ENCODE measurements at places on chromosomes 12 and 14.

DNA sequence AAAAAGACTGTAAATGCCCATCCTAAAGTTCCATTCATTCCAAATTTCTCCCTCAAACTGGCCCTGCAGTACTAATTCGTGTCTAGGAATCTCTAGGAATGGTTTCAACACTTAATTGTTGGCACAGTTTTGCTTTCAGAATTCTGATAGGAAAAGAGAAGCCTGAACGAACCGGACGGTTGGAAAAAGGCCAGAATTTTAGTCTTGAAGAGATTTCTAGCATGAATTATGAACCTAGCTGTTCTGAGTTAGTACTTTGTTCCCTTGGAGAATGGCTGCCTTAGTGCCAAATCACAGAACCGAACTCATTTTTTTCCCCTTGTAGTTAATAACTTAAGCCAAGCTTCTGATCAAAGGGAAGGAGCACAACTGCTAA, 262.6 kb downstream of the ADAMTS20 start:
- no peak for DNase-seq

DNA sequence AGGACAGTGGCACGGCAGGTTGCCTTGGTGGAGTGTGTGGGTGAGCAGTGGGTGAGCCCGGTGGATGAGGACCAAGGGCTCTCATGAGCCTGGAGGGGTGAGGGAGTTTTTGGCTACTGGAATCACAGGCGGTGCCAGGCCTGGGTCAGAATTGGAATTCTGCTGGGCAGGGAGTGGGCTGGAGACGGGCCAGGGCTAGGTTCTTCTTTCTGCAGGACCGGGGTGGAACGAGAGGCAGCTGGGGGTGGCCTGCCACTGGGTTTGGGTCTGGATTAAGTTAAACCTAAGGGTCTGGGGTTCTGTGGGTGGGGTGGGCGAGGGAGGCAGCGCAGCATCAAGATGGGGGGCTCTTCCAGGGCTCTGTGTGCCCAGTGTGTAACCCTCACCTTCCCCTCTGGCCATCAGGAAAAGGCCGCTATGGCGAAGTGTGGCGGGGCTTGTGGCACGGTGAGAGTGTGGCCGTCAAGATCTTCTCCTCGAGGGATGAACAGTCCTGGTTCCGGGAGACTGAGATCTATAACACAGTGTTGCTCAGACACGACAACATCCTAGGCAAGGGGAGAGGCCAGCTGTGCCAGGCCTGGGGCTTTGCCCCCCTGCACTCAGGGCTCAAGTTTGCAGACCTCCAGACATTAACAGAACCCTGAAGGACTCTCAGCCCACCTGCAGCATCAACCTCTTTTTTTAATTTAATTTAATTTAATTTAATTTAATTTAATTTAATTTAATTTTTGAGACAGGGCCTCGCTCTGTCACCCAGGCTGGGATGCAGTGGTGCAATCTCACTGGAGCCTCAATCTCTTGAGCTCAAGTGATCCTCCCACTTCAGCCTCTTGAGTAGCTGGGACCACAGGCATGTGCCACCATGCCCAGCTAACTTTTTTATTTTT, 7.0 kb downstream of the ACVRL1 start:
- DNase-seq, result no peak

DNA sequence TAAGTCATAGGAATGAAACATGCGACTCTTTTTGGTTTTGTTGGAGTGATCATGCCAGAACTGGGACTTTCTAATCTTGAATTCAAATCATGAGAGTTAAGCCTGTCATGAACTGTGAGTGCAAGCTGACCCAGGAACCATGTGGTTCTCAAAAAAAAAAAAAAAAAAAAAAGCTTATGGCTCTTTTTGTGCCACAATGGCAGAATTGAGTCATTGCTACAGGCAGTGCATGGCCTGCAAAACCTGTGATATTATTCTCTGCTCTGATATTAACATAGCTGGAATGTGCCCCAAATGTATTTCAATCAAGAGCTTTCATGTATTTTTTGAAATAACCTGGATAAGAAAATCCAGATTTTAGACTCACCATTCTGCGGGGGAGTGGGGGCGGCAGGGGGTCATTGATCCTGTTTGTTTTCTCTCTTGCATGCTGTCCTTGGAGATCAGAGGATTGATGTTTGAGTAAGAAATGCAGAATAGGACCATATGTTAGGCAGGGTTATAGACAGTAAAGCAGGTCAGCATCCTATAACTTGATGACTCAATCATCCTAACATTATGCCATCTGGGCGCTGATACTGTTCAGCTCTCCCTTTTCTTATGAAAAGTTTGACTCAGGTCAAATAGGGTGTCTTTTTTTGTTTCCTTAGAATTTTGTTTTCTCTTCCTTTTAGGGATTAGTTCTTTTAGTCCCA, 797.4 kb downstream of the DIO2 start:
- DNase-seq, result no peak

DNA sequence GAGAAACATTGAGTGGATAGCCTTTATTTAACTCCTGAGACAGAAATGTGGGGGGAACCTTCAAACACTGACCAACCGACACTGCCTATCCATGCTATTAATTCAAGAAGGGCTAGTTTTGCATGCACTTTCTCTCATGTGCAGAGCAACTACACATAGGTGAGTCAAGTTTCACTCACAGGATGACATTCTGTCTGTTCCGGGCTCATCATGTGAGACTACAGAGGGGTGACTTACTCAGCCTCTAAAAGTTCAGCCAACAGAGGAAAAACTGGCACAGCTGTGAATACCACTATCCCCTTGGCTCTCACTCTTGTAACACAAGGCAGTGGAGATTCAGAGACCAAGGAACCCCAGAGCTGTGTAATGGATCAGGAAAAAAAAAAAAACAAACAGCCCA, 13.3 kb downstream of the BEST3 start:
- no peak for DNase-seq

DNA sequence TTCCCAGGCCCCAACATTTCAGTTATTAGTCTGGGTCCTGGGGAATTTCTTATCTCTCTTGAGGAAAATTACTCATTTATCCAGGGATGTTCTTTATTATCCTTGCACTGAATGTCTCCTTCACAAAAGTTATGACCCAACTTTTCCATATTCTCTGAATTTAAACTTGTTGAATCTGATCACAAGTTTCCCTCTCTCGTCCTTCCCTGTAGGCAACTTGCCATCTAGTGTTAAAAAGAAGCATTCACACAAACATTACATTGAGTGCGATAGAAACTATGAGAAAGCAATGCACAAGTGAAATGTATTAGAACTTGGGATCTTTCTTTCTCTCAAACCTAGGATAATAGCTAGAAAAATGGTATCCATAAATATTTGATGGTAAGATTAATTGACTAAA, 608.4 kb downstream of the FSCB start:
- DNase-seq, result no peak

- DNase-seq, result no peak
Measured at GRCh38 chr12:127038761-127039160, 1228.2 kb upstream of the TMEM132C start.

Measured in stimulated activated CD4-positive, alpha-beta T cell treated with anti-CD3 and anti-CD28 coated beads, TNF-alpha, amount 100 ng/mL, for 1 hour (primary cell).